Stimulated activated CD8-positive, alpha-beta memory T cell treated with anti-CD3 and anti-CD28 coated beads, Interleukin-4, amount 100 ng/mL, for 48 hours (primary cell): ENCODE measurements at places on chromosomes 16 and 17.

- peak; percentile 53 for DNase-seq
These were observed 685 bp upstream of the MPG start for GRCh38 chr16:77273-77806.

DNA sequence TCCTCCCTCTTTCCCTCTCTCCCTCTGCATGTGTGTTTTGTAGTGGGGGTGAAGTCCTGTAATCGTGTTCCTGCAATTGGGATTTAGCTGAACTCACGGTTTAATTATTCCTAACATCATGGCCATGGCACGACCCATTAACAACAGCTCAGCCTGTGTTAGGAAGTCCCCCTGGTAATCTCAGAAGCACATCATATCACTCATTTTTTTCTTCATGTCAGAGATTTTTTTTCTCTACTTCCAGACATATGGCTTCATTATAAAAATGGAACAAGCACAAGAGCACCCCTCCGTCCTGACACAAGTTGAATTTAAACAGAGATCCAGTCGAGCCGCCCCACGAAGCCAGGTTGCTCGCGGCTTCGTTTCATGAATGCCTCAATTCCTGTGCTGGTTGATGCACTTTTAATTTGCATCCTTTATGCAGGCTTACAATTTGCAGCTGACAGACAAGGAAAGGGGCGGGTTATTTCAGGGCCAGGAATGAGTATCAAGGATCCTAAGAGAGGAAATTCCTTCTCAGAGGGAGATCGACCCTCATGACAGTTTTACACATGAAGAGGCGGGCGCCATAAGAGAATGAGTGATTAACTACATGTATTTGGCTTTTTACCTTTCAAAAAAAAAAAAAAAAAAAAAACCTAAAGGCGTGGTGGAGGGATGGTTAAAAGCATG lies 192.9 kb downstream of the MAF start:
- DNase-seq = no peak

GRCh38 chr17:10614536-10615155 lies 42.5 kb downstream of the MYH3 start:
- peak; percentile 53 for DNase-seq

GRCh38 chr16:21719283-21719682 lies 55.5 kb downstream of the OTOA start:
- no peak for DNase-seq

DNA sequence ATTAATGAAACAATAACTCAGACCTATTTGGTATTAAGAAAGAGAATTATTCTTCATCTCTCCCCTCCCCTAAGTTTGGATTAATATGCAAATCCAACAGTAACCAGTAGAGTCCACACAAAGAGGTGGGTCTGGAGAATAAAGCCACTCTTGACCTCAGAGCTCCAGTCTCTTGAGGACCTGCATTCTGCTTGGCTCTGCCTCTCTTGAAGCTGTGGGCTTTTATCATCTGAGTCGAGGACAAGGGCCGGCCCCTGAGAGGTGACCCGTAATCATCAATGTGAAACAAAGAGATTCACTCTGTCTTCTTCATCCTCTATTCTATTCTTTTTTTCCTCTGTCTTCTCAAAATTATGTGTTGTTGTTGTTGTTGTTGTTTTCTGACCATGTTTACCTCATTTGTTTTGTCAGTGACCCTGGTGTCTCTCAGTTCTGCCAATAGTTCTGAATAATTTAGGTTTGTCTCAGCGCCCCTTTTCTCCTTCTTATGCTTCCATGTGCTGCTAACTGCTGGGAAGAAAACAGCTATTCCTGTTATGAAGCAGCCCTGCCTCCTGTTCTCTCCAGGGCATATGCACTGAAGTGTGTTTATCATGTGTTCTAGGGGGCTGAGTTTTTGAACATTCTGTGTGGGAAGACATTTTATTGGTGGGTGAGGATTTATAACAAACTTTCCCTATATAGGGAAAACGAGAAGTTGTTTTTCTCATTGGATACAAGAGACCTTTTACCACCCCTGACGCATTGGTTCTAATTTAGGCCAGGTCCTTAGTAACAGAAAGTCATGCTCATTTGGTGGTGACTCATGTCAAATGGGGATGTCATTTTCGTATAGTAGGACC lies 135.8 kb downstream of the TRIM37 start:
- DNase-seq = no peak

DNA sequence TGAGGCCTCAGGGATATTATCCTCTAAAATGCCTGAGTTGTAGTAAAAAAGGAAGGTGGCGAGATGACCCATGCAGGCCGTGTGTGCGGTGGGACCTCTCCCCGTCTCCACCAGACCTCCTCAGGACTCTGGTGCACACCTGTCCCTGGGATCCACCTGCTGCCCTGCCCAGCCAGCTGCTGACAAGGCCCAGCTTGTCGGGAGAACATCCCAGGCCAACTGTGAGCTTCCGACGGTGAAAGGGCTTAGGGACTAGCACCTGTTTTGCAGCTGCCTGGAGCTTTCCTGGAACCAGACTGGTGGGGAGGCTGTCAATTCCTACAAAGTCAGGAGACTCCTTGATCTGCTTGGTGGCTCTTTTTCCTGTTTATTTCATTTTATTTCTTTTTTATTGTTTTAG lies 11.6 kb downstream of the IL34 start:
- DNase-seq = no peak

DNA sequence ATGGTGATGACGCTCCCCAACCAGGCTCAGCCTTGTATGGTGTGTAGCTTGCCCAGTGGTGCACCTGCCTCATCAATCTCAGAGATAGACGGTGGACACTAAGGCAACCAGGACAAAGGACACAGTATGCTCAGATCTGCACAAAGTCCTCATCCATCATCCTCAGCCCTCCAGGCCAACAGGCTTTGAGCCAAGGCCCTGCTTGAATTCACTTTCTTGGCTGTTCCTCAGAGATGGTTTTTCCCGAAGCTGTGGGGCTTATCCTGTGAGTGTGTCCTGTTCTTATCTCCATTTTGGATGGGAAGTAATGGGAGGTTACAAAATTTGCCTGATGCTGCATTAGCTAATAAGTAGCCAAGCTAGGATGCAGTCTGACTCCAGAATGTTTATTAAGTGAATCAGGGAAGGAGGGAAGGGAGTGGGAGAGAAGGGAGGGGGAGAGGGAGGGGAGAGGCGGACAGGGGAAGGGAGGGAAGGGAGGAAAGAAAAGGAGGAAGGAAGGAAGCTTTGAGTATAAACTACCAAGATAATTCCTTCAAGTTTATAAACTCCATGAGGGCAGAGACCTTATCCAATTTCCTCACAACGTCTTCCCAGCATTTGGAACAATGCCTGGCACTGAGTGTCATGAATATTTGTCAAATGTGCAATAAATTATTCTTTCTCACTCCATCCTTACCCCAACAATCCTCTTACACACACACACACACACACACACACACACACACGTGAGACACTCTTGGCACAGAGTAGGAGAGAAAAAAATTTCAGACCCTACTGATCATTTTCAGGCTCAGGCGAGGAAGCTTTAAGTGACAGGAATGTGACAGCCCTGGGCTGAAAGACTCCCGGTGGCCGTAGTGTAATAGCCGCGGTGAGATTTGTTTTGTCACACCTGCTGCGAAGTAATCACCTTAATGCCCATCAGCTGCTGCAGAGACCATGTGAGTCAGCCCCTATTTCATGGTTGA lies 84.3 kb downstream of the BMERB1 start:
- no peak for DNase-seq

DNA sequence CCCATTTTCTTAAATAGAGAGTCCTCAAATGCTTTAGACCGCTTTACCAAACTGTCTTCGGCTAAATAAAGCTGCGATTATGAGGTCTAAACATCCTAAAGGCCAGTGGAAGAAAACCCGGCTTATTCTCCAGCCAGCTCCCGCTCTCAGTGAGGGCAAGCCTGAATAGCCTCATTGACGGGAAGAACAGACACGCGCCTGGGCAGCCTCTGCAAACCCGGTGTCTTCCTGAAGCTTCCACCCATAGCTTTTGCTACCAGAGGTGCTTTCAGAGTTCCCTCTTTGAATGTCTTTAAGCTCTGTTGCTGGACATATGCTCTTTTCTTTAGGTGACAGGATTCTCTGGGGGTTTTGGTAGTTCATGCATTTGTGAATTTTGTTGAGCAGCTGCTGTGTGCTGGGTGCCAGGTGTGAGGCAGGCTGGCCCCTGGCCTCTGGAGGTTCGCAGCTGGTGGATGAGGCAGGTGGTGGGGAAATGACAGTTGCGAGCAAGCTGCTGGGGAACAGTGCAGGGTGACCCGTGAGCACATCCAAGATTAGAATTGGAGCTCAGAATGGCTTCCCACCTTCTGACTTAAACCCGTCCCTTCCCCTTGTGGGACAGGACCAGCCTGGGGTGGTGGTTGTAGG lies 44.7 kb downstream of the CRISPLD2 start:
- no peak for DNase-seq

GRCh38 chr16:84069540-84069939 lies 26.9 kb upstream of the SLC38A8 start:
- DNase-seq = no peak

DNA sequence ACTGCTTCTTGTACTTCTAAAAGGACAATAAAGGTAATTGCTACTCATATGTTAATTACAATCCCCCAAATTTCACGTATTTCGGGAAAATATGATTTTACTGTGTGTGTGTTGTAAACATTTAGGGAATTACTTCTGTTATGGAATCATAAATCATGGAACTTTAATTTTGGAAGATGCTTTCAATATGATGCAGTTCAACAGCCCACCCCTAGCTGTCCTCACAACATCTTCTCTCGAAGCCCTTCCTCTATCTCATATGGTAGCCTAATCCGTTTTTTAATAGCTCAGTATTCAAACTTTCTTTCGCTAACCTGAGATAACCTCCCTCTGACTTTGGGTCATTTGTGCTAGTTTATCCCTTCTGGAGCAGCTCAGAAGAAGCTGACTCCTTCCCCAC lies 78.4 kb downstream of the ANKFN1 start:
- DNase-seq = no peak

DNA sequence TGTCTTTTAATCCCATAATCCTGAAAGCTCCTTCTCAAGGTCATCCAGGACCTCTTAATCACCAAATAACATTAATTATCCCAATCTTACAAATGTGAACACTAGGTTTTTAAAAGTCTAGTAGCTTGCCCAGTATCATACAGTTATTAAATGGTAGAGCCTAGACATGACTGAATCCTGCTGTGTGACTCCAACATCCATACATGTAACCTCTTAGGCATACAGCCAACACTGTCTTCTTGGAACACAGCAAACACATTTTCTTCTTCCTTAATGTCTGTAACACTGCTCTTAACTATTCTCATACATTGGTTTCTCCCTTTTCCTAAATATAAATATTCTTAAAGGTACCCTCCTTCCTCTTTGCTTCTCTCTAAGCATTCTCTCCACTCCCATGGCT lies 13.7 kb downstream of the BRIP1 start:
- no peak for DNase-seq

- DNase-seq = no peak
These were observed 105.5 kb downstream of the SPAG9 start for GRCh38 chr17:51015145-51015558.

DNA sequence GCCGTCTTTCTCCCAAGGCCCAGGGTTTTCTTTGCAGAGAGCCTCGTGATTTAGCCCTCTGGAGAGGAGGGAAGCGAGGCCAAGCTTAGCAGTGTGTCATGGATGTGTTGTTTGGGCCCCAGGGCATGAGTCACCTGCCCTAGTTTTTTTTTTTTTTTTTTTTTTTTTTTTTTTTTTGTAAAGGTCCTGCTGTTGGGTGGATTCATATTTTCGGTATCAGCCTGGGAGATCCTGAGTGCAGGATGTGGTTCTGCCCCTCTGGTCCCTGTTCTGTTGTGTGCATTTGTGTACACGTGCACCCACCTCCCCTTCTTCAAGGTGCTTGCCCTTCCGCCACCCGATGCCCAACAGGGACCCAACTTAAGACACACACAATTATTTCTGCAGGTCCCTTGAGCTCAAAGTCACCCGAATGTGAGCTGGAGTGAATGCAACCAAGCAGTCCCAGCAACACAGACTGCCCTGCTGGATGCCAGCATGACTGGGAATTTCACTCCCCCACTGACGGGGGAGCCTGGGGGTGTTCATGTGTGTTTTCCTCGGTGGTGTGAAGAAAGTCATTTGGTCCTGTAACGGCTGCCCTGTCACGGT lies 265.8 kb upstream of the TNRC6C start:
- DNase-seq = peak; percentile 27

GRCh38 chr17:13650096-13650675 lies 48.5 kb upstream of the HS3ST3A1 start:
- DNase-seq = no peak

DNA sequence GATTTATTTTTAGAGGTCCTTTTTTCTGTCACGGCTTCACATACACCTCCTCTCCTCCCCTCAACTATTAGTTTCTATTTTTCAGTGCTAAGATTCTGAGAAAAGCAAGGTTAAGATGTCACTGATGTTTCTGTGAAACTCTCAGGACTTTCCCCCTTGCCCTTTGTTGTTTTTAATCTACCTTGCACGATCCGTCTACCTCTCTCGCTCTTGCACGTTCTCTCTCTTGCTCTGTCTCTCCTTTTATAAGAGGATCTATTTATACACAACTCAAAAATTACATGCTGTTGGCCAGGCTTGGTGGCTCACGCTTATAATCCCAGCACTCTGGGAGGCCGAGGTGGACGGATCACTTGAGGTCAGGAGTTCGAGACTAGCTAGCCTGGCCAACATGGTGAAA lies 43.6 kb downstream of the RPA1 start:
- no peak for DNase-seq

GRCh38 chr16:88921591-88921990 lies 55.1 kb upstream of the PABPN1L start:
- no peak for DNase-seq

DNA sequence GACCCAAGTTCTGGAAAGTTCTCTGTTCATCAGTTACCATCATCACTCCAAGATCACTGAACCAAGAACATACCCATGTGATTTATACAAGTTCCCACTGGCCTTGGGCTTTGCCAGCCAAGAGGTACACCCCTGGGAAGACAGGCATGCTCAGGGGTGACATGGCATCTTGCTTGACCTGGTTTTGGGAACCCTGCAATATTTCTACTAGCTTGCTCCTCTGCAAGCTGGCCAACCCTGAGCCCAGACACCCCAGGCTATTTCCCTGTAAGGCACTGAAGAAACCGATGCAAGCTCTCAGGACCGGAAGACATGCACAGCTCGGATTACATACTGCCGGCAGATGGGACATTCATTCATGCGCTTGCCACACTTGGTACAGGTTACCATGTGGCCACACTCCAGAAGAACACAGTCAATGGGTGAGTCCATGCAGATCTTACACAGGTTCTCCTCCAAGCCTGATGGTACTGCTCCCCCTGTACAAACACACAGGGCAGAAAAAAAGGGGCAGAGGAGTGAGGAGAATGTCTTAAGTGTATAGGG lies 31.4 kb downstream of the LIG3 start:
- no peak for DNase-seq
